ENCODE measurements at places on chromosomes 3 and 15.

DNA sequence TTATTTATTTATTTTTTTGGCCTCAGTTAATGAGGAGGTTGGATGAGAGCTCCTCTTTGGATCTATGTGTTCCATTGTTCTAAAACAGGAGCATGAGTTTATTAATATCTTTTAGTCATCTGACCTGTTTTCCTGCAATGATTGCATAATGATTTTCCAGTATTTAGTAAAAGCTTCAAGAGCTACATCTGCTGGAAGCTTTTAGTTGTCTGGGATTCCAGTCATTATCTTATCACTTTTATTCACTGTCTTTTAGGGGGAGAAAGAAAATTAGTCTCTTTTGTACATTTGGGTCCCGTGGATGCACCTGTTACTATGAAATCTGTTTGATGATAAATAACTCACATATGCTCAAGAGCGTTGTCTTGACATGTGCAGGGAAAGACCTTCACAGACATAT, 1270.0 kb downstream of the ROBO1 start:
- no peak for DNase-seq

DNA sequence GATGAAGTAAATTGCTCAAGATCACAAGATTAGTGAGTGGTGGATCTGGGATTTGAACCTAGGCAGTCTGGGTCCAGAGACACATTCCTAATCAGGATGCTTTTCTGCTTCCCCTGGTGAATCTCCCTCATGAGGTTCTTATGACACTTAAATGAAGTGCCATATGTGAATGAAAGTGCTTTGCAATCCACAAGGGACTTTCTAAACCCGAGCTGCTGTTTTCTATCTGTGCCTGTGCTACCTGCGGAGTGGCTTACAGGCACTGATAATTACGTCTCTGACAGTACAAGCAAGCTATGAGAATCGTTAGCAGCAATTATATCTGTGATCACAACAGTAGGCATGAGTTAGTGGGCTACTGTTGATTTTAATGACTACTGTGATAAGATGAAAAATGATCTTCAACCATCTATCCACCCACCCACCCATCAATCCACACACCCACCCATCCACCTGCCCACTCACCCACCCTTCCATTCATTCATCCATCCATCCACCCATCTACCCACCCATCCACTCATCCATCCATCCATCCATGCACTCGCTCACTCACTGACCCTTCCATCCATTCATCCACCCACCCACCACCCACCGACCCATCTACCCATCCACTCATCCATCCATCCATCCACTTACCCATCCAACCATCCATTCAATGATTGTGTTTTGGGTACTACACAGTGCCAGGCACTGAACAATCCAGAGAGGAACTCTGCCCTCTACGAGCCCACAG, 51.8 kb downstream of the ATP2B2 start:
- DNase-seq, result no peak

- no peak for DNase-seq
Measured at GRCh38 chr15:74243431-74243830, 7.3 kb downstream of the CCDC33 start.

DNA sequence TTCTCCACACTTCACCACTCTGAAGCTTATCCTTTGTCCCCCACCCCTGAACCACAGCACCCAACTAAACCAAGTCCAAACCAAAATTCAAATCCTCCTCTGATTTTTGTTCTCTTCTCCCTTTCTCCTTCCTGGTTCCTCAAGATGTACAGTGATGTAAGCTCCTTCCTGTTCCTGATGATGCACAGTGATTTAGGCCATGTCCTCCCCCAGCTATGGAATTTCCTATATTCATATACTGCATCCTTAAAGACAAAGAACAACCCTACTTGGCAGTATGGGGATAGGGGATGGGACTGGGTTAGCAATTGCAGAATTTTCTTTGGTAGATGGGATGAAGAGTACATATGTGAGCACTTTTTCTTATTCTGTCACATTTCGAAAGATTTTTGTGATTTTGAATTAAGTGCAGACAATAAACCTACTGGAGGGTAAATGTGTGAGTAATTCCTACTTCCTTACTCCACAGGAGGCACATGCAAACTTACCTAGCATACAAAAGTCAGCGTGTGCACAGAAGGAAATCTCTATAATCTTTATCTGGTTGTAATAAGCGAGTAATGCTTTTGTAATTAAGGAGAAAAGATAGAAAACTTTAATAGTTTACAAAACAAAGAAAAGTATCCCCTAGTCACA, 125.0 kb downstream of the ANO10 start:
- DNase-seq, result no peak

- no peak for DNase-seq
Measured at GRCh38 chr3:75303741-75304140, 360.4 kb upstream of the FRG2C start.

DNA sequence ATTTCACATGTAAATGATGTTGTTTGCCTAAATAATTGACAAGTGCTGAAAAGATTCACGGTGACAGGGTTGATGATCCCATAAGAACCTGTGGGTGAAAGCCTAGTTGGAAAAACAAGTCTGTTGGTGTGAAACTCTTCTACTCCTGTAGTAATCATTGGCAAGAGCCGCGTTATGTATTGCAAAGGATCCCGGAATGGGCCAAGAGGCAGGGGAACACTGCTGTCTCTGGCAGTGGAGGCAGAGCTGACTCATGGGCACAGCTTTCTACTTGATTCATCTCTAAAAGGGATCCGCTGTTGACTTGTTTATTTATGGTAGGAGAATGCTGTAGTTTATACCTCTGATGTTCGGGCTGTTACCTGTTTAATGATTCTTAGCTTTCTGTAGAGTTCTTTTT, 63.1 kb downstream of the MAP6D1 start:
- DNase-seq, result no peak

GRCh38 chr3:157354722-157355121, 81.9 kb upstream of the PTX3 start:
- no peak for DNase-seq

GRCh38 chr15:52710050-52710707, 31.0 kb upstream of the ATOSA start:
- DNase-seq, result no peak

GRCh38 chr3:47578119-47578632, 489 bp downstream of the CSPG5 start:
- peak; percentile 63 for DNase-seq

GRCh38 chr15:80778621-80778963, 578 bp upstream of the CEMIP start:
- no peak for DNase-seq

- DNase-seq, result no peak
Measured at GRCh38 chr3:98945101-98945524, 43.6 kb upstream of the DCBLD2 start.

DNA sequence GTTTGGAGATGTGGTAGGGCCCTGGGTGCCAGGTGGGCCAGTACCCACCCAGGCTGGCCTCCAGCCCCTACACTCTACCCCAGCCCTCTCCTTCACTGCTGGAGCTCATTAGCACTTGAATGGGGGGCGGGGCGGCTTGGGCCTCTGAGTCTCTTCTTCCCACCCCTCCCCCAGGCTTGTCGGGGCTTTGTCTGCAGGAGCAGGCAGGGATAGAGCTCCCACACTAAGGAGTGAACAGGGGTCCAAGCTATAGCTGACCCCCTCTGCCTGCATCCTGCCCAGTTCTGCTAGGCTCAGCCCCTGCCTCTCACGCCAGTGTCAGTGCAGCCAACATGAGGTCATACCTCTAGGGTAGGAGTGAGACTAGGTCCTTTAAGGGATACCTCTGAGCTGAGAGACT, 5.2 kb downstream of the GNAI2 start:
- DNase-seq, result no peak

DNA sequence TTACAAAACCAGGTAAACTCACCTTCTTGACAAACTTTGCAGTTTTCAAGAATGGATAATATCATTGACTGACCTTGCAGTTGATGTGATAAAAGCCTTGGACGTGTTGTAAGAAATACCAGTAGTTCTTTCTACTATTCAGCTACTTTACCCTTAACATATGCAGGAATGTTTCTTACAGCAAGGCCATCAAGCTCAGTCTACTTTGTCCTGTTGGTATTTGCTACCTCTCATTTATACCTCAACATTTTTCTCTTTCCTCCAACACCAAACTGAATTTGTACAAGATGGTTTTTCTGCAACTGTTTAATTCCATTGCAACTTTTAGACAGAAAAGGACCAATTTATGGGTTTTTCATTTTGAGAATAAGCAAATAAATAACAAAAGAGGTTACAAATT, 147.4 kb upstream of the BCHE start:
- no peak for DNase-seq

- no peak for DNase-seq
Measured at GRCh38 chr3:174644287-174644686, 214.8 kb upstream of the NAALADL2 start.

- no peak for DNase-seq
Measured at GRCh38 chr3:195032106-195032759, 238.7 kb downstream of the XXYLT1 start.
